ENCODE measurements at places on chromosomes 12 and 14.
A peak's percentile ranks its signal among the peaks of the same experiment; 100 is the strongest.

DNA sequence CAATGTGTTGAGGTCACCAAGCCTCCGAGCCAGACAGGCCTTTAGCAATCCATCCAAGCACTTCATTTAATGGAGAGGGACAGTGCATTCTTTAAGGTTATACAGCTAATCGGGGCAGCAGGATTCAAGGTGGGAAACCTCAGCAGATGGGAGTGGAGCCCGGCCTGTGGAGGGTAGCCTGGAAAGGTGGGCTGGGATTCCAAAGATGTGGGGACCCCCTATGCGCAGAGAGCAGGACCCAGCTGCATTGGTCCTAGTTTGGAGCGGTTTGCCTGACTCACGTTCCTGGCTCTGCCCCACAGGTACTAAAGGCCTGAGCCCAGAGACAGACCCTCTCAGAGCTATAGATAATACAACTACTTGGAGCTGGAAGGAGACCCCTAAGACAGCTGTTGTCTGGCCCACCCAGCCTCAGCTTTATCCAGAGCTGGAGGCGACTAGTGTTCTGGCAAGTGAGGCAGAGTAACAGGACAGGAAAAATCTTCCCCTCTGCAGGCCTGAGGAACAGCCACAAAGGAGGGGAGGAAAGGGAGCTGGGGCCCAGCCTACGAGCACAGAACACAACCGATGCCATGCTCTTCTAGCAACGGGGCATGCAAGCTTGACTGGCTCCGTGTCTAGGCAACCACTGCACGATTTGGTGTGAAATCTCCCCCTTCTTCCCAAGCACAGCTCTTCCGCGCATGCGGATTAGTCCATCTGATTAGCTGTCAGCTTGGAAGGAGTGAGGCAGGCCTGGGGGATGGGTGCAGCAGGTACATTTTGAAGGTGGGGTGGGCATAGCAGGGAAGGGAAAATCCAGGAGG lies 1.1 kb upstream of the MYH7 start:
- no peak for DNase-seq

- no peak for DNase-seq
Observed at GRCh38 chr14:78666336-78667056, 496.3 kb downstream of the NRXN3 start.

DNA sequence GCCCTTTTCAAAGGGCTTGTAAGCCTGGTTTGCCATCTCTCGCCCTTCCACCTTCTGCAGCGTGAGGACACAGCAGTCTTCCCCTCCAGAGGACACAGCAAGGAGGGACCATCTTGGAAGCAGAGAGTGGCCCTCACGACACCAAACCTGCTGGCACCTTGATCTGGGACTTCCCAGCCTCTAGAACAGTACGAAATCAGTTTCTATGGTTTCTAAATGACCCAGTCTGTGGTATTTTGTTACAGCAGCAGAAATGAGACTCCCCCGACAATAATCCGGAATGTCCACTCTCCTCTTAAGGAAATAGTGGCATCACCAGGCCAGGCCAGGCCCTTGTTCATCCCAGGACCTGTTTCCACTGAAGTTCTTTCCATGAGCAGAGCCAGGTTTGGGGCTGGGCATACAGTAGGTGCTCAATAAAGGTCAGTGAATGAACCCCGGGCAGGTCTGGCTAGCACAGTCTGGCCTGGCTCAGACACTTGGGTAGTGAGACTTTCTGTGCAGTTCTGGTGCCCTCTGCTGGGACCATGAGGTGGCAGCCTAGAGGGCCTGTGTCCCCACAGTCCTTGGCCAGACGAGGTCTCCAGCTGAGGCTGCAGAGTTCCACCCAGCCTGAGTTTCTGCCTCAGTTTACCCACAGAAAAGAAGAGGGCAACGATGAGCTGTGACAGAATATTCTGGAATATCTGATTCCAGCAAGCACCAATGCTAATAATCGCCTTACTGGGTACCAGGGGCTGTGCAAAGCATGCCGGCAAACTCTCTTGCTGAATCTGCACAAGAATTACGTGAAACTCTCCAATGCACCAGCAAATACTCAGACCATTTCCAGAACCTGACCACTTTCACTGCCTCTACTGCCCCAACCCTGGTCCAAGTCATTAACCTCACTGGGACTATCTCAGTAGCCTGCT lies 14.0 kb downstream of the ABCB9 start:
- DNase-seq: peak; percentile 89

DNA sequence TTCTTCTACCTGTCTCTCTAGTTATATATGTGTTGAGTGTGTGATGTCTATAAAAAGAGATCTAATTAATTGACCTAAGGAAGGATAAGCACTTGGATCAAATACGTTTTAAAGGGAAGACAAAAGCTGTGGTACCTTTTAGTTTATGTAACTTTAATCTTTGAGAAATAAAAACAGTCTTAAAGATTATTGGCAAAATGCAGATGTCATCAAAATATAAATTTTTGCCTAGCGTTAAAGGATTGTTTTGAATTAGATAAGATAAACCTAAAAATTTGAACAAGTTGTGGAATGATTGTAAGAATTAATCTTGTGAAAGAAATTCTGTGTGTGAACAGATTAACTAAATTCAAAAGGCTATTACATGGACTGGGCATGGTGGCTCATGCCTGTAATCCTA lies 42.9 kb downstream of the C12orf56 start:
- DNase-seq: no peak

GRCh38 chr14:102225386-102225785 lies 79.6 kb downstream of the MOK start:
- DNase-seq: no peak

Data from suppressor macrophage (primary cell).